Stomach (tissue), 19 donors: ENCODE measurements at places on chromosomes 5 and 9. TPM values are rescaled to one million over a fixed set of nuclear protein-coding genes. Genes with fewer than 3 reads are reported as not detected.

Gene SLC45A2
- not detected for total RNA-seq

- H3K36me3 ChIP-seq: no peaks in the 10 kb centered on the region
- no peak overlapping the region for H3K4me3 ChIP-seq
- no peaks in the 10 kb centered on the region for H3K27me3 ChIP-seq
- no peak overlapping the region for H3K27ac ChIP-seq
Observed at GRCh38 chr5:122400341-122400740, 88.3 kb downstream of the SNCAIP start.

Gene CD14
- total RNA-seq: 14.8 TPM

- H3K27ac ChIP-seq: no peak overlapping the region
- no peaks in the 10 kb centered on the region for H3K27me3 ChIP-seq
- DNase-seq: no peak
- H3K4me1 ChIP-seq: peaks cover 5% of the 10 kb centered on the region
- H3K4me3 ChIP-seq: no peak overlapping the region
Observed at GRCh38 chr5:50751064-50751657, 84.7 kb downstream of the PARP8 start.

Gene RETREG1
- 21.1 TPM for total RNA-seq

GRCh38 chr5:131966551-131966950 lies 21.1 kb upstream of the MEIKIN start:
- no peaks in the 10 kb centered on the region for H3K27me3 ChIP-seq
- no peaks in the 10 kb centered on the region for H3K36me3 ChIP-seq
- H3K27ac ChIP-seq: no peak overlapping the region
- no peak for DNase-seq
- no peak overlapping the region for H3K4me3 ChIP-seq

DNA sequence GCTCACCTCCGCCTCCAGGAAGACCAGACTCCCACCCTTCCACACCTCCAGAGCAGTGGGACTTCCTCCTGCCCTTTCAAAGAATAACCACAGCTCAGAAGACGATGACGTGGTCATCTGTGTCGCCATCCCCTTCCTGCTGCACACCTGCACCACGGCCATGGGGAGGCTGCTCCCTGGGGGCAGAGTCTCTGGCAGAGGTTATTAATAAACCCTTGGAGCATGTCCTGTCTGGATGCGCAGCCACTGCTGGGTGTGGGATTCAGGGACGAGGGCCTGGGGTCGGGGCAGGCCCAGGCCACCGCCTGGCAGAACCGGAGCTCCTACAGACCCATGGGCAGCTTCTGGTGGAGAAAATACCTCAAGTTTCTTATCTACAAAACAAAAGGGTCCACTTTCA lies 5.0 kb downstream of the PAEP start:
- H3K27ac ChIP-seq: no peak overlapping the region
- H3K4me3 ChIP-seq: no peak overlapping the region
- peaks cover 53% of the 10 kb centered on the region for H3K27me3 ChIP-seq
- no peaks in the 10 kb centered on the region for H3K36me3 ChIP-seq
- H3K4me1 ChIP-seq: no peaks in the 10 kb centered on the region

DNA sequence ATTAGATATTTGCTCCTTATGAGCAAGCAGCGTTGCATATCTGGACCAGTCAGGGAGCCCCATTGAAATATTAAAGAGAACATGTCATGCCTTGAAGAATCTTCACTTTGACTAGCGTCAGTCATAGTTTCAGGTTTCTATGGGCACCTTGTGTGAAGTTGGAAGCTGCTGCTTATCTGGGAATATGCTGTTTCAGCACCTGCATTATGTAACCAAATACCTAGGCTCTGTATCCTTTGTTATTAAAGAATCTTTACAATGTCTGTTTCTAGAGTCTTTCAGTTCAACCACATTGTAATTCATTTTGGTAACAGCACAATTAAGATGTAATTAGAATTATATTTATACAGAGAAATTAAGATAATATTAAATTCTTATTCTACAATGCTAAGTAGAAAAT lies 818.8 kb upstream of the TYRP1 start:
- H3K4me1 ChIP-seq: no peaks in the 10 kb centered on the region
- no peak overlapping the region for H3K4me3 ChIP-seq
- no peaks in the 10 kb centered on the region for H3K27me3 ChIP-seq
- no peak for DNase-seq

Gene AHRR
- total RNA-seq: 1.4 TPM

Gene HMCN2
- 2.7 TPM for total RNA-seq

GRCh38 chr5:10480237-10480985 lies 38.7 kb downstream of the ROPN1L start:
- no peak for DNase-seq
- H3K36me3 ChIP-seq: no peaks in the 10 kb centered on the region
- H3K27ac ChIP-seq: no peak overlapping the region
- H3K4me1 ChIP-seq: peaks cover 10% of the 10 kb centered on the region
- no peaks in the 10 kb centered on the region for H3K27me3 ChIP-seq
- no peak overlapping the region for H3K4me3 ChIP-seq

GRCh38 chr5:177355868-177356168 lies 1.9 kb upstream of the RGS14 start:
- no peaks in the 10 kb centered on the region for H3K36me3 ChIP-seq
- no peak for DNase-seq
- no peak overlapping the region for H3K27ac ChIP-seq
- H3K27me3 ChIP-seq: no peaks in the 10 kb centered on the region

Gene FCN1
- total RNA-seq: 2.8 TPM

Gene KLF4
- total RNA-seq: 34.8 TPM

GRCh38 chr5:102921341-102922044 lies 166.4 kb downstream of the PAM start:
- H3K4me1 ChIP-seq: no peaks in the 10 kb centered on the region
- no peak overlapping the region for H3K27ac ChIP-seq

GRCh38 chr9:92592946-92593861 lies 57.4 kb upstream of the ECM2 start:
- peaks cover 48% of the 10 kb centered on the region for H3K4me1 ChIP-seq
- no peak overlapping the region for H3K27ac ChIP-seq
- no peak overlapping the region for H3K4me3 ChIP-seq
- no peaks in the 10 kb centered on the region for H3K27me3 ChIP-seq

DNA sequence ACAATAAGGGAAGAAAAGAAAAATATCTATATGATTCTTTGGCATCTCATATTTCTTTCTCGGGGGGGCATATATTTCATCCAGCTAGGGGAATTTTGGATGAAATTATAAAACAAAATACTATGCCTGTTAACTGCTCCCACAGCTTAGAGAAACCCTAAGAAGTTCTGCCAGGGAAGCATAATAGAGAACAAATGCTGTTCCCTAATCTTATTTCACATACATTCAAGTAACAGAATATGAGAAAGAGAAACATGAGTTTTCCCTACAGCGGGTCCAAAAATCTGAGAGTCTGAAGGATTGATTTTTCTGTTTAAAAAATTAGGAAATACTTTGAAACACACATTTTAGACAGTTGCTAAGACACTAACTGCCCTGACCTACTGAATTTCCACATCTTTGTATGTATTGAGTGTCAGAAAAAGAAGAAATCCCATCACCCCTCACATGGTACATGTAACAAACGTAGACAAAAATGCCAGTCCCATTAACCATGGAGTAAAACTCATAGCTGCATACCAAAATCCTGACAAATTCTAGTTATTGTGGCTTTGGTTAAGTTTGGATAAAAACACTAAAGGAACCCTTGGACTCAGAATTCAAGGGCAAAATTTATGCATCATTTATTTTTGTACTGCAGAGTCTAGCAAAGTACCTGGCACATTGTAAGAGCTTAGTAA lies 620.2 kb upstream of the DMAC1 start:
- H3K27ac ChIP-seq: no peak overlapping the region
- no peaks in the 10 kb centered on the region for H3K27me3 ChIP-seq
- no peaks in the 10 kb centered on the region for H3K4me1 ChIP-seq

GRCh38 chr5:68011801-68012200 lies 203.8 kb upstream of the PIK3R1 start:
- no peak for DNase-seq
- no peak overlapping the region for H3K27ac ChIP-seq
- H3K36me3 ChIP-seq: no peaks in the 10 kb centered on the region
- no peaks in the 10 kb centered on the region for H3K27me3 ChIP-seq
- H3K4me1 ChIP-seq: no peaks in the 10 kb centered on the region

GRCh38 chr9:80502306-80502705 lies 930.5 kb downstream of the TLE4 start:
- no peak for DNase-seq
- no peaks in the 10 kb centered on the region for H3K36me3 ChIP-seq
- H3K4me3 ChIP-seq: no peak overlapping the region
- no peaks in the 10 kb centered on the region for H3K27me3 ChIP-seq
- peaks cover 8% of the 10 kb centered on the region for H3K4me1 ChIP-seq

- no peak for DNase-seq
- H3K4me3 ChIP-seq: no peak overlapping the region
- H3K36me3 ChIP-seq: no peaks in the 10 kb centered on the region
Observed at GRCh38 chr9:68843239-68843638, 138.2 kb downstream of the PIP5K1B start.

GRCh38 chr5:181098762-181099601 lies 32.0 kb downstream of the OR2V1 start:
- no peak for DNase-seq
- H3K36me3 ChIP-seq: no peaks in the 10 kb centered on the region
- H3K27me3 ChIP-seq: peaks cover 45% of the 10 kb centered on the region
- peaks cover 8% of the 10 kb centered on the region for H3K4me1 ChIP-seq
- H3K4me3 ChIP-seq: no peak overlapping the region
- H3K27ac ChIP-seq: no peak overlapping the region

DNA sequence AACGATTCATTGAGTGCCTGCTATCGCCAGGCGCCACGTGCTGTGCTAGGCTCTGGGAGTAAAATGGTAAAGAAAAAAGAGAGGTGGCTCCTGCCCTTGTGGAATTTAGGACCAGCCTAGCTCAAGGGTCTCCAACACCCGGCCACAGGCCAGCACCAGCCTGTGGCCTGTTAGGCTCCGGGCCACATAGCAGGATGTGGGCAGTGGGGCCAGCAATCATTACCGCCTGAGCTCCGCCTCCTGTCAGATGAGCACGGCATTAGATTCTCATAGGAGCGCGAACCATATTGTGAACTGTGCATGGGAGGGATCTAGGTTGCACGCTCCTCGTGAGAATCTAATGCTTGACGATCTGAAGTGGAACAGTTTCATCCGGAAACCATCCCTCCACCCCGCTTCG lies 1.5 kb downstream of the RMRP start:
- no peak overlapping the region for H3K4me3 ChIP-seq
- H3K27me3 ChIP-seq: no peaks in the 10 kb centered on the region
- peak overlapping the region; percentile 99 for H3K27ac ChIP-seq
- H3K36me3 ChIP-seq: peaks cover 14% of the 10 kb centered on the region

DNA sequence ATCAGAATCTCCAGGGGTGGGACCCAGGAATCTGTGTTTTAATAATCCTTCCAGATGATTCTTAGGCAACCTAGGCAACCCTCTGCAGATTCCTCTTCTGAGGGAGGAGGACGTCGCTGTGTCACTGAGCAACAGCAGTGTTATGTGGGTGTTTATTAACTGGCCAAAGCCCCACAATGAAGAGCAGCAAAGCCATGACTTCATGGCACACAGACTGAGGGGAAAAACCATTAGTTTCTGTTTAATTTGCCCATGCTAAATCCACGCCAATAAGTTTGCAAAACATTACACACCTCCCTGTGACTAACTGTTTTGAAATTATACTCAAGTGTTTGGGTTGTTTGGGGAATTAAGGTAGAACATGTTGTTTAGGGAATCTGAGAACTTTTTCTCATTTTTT lies 83.7 kb upstream of the TMED7 start:
- H3K36me3 ChIP-seq: no peaks in the 10 kb centered on the region
- H3K27me3 ChIP-seq: no peaks in the 10 kb centered on the region
- no peak overlapping the region for H3K27ac ChIP-seq
- no peak overlapping the region for H3K4me3 ChIP-seq
- H3K4me1 ChIP-seq: no peaks in the 10 kb centered on the region

DNA sequence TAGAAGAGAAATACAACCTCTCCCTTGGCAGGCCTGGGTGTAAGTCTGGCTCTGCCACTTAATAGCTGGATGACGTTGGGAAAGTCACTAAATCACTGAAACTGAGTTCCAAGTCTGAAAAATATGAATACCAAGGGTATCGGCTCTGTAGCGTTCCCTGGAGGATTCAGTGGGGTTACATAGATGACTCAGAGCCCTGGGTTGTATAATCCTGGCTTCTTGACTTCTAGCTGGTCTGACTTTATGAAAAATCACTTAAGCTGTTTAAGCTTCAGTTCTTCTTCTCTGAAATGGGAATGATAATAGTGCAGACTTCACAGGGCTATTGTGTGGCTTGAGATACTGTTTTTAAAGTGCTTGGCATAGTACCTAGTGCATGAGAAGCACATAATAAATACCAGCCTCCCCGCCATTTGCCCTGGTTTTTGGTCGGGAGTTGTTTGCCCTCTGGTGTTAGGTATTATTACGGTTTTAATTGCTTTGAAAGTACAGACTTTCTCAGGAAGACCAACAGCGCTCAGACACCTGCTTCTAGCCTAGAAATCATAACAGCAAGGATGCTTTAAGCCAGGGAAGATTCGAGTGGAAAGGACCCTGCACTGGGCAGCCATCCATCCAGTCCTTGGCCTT lies 43.0 kb downstream of the CYFIP2 start:
- H3K27me3 ChIP-seq: no peaks in the 10 kb centered on the region
- DNase-seq: no peak
- no peak overlapping the region for H3K4me3 ChIP-seq
- H3K36me3 ChIP-seq: peaks cover 3% of the 10 kb centered on the region
- H3K27ac ChIP-seq: peak overlapping the region; percentile 44

Gene PAEP
- total RNA-seq: not detected

Gene CLK4
- total RNA-seq: 88.3 TPM

Gene DAPK1
- total RNA-seq: 87.5 TPM

DNA sequence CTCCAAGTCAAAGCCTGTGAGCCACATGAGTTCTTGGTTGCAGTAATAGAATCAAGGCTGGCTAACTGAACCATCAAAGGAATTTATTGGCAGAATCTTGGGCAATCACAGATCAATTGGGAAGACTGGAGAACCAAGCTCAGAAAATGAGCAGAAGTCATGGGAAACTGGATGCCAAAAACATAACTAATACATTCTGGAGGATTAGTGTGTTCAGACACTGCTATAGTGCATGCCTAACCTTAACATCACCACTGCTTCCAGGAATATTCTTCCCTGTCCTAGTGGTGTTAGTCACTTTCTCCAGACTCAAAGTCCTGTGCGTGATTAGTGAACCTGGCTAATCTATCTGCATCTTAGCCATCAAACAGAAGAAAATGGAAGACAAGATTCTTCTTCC lies 843.7 kb downstream of the EFNA5 start:
- H3K27me3 ChIP-seq: no peaks in the 10 kb centered on the region
- no peak for DNase-seq
- no peaks in the 10 kb centered on the region for H3K4me1 ChIP-seq
- H3K36me3 ChIP-seq: no peaks in the 10 kb centered on the region
- no peak overlapping the region for H3K27ac ChIP-seq

Gene ABO
- total RNA-seq: 66.3 TPM

Gene FBP2
- 15.6 TPM for total RNA-seq

DNA sequence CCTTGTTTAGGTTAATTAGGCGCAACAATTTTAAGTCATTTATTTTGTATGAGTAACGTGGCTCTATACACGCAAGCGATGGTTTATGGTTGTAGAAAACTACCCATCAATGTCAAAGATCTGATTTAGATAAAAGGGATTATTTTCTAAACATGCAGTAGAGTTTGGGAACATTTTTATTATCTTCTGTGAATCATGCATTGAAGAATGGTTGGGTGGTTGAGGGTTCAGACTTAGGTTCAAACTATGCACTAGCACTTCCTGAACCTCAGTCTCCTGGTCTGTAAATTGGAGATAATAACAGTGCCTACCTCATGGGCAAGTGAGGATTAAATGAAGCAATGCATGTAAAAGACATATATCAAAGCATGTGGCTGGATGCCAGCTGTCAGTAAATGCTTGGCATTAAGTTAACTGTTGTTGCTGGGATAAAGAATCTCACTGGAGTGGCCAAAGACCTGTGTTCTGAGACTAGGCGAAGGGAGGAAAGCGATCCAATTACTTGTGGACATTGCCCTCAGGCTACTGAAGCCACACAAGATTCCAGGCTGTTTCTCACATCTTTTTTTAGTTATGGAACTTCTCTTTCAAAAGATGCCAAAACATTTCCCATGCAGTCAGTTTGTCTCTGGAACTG lies 1.1 kb upstream of the OTULINL start:
- H3K36me3 ChIP-seq: no peaks in the 10 kb centered on the region
- H3K4me1 ChIP-seq: peaks cover 48% of the 10 kb centered on the region
- DNase-seq: no peak
- no peak overlapping the region for H3K27ac ChIP-seq
